ENCODE measurements at places on chromosomes 11 and 22.

GRCh38 chr11:126874276-126874675, 126.3 kb downstream of the KIRREL3 start:
- no peak for DNase-seq

GRCh38 chr11:30753994-30754393, 167.8 kb upstream of the MPPED2 start:
- DNase-seq, result no peak

- DNase-seq, result peak; percentile 60
Measured at GRCh38 chr11:14422052-14422813, 63.2 kb upstream of the RRAS2 start.

GRCh38 chr22:30861688-30862552, 106.7 kb downstream of the MORC2 start:
- DNase-seq, result no peak

GRCh38 chr11:46391578-46392420, at the start of gene CHRM4:
Gene CHRM4 (minus strand): TSS chr11:46391776. CDS start chr11:46386557, 5,219 bp downstream.
- DNase-seq, result peak; percentile 67

- DNase-seq, result no peak
Measured at GRCh38 chr11:12316432-12316831, 60.9 kb upstream of the PARVA start.

GRCh38 chr11:1493650-1494244, 7.2 kb upstream of the MOB2 start:
- DNase-seq, result no peak

- DNase-seq, result peak; percentile 64
Measured at GRCh38 chr11:116224154-116224888, 548.5 kb downstream of the BUD13 start.

DNA sequence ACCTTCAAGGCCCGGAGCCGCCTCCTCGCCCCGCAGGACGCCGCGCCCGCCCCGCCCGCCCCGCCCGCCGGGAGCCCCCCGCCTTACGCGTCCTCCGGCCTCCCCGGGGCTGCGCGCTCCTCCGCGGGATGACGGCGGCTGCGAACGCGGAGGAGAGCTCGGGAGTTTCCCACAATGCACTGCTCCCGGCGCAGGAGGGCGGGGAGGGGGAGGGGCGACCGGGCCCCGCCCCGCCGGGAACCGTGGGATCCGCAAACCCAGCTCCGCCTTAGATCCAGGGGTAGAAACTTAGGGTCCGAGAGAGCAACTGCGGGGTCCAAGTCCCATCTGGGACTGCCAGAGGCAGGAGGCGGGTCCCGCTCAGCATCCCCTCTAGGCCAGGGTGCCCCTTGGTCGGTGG, at the start of gene CEND1:
CEND1 (minus strand) TSS at position 148 of the 400 bp plus-strand sequence. CDS start 1,514 bp downstream, outside the sequence.
- DNase-seq, result peak; percentile 50

DNA sequence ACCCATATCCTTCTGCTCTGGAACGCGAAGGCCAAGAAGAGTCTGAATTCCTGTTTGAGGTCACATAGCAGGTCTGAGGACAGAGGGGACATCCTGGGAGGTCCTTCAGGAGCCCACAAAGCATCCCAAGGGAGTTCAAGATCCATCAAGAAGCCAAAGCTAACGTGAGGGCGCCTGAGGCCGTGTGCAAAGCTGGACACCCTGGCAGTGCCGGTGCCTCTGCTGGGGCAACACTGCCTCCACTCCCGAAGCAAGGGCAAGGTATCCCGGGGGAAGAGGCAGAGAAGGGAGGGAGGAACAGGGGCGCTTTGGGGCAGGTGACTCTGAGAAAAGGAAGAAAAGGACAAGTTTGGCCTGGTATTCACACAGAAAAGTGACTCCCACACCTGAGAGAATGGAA, 50.3 kb upstream of the CDON start:
- DNase-seq, result no peak

DNA sequence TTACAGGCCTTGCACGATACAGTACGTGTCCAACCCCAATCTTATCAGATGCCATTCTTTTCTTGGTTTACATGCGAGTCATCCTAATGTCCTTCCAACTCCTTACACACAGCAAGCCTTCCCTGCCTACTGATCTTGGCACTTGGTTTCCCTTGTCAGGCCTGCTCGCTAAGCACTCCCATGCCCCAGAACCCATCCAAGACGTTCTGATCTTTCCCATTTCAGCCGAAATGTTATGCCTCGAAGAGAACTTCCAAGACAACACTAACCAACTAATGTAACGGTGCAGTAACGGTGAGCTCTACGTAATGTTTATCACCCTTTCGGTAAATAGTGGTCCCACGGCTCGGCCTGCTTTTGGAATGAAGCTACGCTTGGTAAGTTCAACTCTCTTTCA, 521 bp downstream of the PES1 start:
- DNase-seq, result no peak

DNA sequence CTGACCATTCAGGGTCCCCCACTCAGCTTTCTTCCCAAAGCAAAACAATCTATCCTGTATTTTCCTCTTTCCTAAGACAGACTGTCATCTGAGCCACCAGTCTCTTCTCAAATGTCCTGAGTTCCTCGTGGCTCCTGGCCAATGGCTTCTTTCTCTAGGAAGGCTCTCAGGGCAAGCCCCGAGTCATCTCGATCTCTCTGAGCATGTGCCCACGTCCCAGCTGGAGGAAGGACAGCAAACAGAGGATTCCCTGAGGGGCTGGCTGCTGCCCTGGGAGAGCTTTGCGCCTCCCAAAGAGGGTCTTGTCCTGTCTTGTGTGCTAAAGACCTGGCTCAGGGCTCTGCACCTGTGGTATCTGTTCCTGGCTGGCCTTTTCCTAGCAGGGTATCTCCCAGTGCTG, 8.3 kb downstream of the SLC37A2 start:
- DNase-seq, result no peak

GRCh38 chr22:42412744-42413333, 19.4 kb downstream of the NFAM1 start:
- DNase-seq, result no peak

- no peak for DNase-seq
Measured at GRCh38 chr11:35664977-35665441, 2.4 kb downstream of the TRIM44 start.

DNA sequence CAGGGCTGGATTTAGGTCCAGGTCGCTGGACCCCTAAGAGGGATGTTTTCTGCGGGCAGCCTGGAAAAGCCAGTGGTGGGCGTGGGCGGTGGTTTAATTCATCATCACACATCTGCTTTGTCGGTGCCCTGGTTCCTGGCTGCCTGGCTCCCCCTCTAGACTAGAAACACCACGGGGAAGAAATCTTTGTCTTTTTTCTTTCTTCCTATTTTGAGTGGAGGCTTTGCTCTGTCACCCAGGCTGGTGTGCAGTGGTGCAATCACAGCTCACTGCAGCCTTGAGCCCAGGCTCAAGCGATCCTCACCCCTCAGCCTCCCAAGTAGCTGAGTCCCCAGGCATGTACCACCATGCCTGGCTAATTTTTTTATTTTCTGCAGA, 86.6 kb upstream of the LINC01488 start:
- no peak for DNase-seq

GRCh38 chr11:123696183-123696582, 41.8 kb upstream of the SCN3B start:
- DNase-seq, result no peak

GRCh38 chr11:57446055-57446454, 14.3 kb upstream of the RTN4RL2 start:
- no peak for DNase-seq

DNA sequence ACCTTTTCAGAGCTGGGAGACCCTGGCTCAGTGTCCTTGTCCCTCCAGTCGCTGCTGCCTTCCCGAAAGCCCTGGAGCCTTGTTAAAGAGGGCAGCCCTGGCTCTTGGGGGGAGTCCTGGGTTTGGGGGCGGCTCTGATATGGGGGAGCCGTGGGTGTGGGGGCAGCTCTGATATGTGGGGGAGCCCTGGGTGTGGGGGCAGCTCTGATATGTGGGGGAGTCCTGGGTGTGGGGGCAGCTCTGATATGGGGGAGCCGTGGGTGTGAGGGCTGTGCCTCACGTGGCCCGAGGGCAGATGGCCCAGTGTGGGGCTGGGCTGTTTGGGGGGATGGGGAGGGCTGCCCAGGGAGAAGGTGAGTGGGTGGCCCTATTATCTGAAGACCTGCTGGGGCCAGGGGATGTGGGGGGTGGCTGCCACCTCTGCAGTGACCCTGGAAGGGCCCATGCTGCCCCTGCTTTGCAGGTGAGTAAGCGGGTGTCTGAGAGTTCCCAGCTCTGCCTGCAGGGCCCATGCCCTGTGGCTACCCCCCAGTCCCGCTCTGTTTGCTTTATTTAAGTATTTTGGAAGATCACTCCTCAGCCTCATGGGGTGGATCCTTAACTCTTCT, 30.9 kb upstream of the GRAMD4 start:
- no peak for DNase-seq

DNA sequence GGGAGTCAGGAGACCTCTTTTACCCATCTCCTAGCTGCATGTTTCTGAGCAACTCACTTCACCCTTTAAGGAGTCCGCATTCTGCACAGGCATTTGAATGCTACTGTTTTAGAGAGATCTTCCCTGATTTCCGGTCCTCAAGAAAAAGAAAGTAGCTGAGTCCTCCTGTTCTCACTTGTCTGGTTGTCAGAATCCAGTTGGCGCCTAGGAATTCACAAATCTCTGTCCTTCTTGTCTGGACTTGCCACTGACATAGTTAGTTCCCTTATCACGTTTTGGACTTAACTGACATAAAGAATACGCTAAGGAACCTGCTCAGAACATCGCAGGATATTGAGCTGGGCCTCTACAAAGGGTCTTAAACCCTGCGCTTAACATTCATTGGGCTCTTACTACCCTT, 61.3 kb upstream of the OR5P2 start:
- no peak for DNase-seq

DNA sequence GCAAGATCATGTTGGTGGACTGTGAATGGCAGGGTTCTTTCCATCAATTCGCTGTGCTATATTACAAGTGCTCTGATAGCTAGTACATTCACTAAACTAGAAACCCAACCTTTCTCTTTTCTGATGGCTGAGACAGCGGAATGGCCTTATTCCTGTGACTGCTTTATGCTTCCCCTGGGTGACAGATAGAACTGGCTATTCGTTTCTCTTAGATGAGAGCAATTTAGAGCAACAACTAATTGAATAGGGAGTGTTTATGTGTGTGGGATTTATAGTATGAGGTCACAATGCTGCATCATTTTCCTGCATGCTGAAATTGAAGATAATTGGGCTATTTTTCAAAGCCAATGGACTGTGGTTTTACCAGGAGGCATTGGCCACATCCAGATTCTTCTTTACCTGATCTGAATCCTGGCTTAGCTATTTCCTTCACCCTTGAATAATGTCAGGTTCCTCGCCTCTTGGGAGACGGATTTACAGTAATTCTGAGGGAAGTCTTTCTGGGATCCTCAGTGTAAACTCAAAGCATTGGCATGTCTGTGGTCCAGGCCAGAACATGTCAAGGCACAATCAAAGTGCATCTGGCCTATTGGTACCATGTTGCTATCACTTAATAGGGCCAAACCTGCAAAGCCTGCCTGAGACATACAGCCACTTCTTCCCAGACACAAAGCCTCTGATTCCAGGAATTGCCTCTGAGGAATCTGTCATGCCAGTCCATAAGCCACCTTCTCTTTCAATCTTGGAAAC, 775.0 kb upstream of the API5 start:
- DNase-seq, result no peak

- DNase-seq, result no peak
Measured at GRCh38 chr11:114398303-114398920, 1.9 kb downstream of the C11orf71 start.

GRCh38 chr11:120425527-120425926, 86.0 kb upstream of the GRIK4 start:
- no peak for DNase-seq

DNA sequence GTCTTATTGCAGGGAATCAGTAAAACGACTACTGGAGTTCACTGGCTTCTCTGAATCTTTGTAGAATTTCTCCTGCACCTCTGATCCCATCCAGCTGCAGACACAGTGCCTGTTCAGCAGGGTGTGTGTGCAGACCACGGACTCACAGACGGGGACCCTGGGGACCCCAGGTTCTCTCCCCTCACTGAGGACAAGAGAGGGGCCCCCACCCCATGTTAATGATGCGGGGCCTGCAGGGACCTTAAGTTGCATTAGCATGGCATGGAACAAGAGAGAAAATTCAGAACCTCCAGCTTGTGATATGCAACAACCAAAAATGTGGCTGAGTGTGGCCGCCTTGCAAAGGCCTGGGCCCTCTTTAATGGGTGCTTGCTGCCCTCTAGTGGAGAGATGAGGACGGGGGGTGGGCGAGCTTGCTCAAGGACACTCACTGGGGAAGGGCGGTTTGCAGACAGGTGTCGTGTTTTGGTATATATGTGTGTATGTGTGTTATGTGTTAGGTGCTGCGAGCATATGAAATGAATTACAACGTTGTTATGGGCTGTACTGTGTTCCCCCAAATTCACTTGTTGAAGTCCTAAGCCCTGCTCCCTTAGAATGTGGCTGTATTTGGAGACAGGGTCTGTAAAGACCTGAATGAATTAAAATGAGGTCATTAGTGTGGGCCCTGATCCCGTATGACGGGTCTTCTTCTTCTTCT, 84.4 kb upstream of the SEPTIN5 start:
- peak; percentile 74 for DNase-seq

GRCh38 chr11:134781380-134781866, 369.4 kb upstream of the B3GAT1 start:
- no peak for DNase-seq

DNA sequence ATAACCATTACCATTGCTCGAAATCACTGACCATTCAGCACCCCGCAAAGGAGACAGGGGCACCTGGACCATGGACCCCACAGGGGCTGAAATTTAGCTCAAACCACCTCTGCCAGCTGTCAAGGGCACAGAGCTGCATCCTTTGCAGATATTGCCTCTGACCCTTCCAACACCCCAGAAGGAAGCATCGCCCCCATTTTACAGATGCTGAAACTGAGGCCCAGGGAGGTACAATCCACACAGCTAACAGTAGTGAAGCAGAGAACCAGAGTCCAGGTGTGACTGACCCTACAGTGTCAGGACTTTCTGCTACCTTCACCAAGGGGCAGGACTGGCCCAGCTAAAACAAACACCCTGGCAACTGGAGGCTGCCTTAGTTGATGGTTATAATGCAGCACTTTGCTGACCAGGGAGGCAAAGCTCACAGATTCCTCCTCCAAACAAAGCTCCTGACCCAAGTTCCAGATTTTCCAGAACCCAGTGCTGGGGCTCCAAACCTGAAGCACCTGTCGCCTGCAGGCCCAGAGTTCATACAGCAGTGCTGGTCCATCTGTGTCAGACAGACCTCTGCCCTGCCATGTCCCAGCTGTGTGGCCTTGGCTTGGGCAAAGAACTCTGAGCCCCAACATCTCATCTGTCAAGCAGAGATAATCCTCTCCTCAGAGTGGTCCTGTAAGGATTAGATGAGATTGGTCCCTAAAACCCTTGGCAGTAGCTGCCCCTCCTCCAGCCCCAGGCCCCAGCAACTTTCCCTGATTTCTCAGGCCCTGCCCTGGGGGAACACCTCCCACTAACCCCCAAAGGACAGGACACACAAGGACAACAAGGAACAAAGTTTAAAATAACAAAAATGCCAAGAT, 15.2 kb upstream of the ARAP1 start:
- DNase-seq, result no peak

GRCh38 chr11:78248903-78249302, 60.2 kb downstream of the USP35 start:
- DNase-seq, result no peak

DNA sequence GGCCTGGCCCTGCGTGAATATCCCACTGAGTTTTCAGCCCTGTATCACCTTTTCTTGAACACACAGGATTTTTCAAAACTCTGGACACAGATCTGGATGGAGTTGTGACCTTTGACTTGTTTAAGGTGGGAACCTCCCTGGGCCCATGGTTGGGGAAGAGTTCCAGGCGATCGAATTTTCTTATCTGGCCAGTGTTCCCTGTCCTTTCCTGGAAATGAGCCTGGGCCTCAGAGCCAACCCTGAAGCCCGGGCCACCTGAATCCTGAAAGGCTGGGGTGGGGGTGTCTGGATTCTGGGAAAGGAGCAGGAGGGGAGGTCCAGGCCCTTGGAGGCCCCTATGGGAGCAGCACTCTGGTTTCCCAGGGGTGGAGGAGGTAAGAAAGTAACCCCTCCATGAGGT, 29.0 kb downstream of the CAPN1 start:
- DNase-seq, result no peak

Measured in COR-L47 (cell line).